ENCODE measurements at places on chromosomes 2 and 18.

GRCh38 chr2:97844311-97844859 is 131.0 kb downstream of the ZAP70 start:
- no peak for DNase-seq

GRCh38 chr18:623761-624620 is 27.2 kb downstream of the CLUL1 start:
- peak; percentile 13 for DNase-seq

DNA sequence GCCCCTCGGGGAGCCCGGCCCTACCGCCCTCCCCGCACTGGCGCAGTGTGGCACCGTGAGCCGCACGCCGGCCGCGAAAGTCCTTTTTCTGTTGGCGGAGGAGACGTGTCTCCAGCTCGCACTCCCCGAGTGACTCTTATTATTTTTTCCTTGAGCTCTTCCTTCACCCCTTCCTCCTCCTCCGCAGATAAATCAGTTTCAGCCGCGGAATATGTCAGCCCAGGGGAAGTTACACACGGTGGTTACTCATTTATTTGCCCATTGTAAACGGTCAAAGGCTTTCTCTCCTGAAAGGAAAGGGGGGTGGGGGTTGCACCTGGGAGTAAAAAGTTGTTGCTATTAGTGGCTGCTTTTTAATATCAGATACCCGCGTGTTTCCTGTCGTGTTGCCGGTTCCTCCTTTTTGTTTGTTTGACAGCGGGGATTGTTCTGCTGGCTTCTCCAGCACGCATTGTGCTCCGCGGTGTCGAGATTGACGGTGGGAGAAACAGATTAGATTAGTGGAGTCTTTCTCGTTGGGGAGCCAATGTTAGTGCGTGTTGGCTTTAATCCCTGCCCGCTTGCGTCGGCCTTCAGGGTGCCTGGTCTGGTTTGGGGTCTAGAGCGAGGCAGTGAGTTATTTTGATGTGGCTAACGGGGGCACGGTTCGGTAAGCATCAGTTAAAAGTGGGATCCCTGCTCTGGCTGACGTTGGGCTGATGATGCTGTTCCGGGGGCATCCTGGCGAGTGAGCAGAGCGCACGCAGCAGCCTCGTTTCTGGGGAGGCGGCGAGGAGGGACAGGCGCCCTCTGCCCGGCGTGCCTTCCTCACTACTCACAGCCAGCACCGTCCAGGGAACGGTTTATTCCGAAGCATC is 1.6 kb downstream of the CRIM1 start:
- DNase-seq, result no peak

DNA sequence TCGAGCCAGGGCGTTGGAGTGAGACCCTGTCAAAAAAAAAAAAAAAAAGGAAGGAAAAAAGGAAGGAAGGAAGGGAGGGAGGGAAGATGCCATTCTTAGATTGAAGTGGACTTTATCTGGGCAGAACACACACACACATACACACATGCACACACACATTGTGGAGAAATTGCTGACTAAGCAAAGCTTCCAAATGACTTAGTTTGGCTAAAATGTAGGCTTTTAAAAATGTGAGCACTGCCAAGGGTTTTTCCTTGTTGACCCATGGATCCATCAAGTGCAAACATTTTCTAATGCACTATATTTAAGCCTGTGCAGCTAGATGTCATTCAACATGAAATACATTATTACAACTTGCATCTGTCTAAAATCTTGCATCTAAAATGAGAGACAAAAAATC is 564 bp upstream of the TTR start:
- no peak for DNase-seq

GRCh38 chr2:222058819-222059445 is 239.9 kb downstream of the PAX3 start:
- no peak for DNase-seq

GRCh38 chr18:56152551-56153310 is 485.7 kb downstream of the TXNL1 start:
- no peak for DNase-seq

DNA sequence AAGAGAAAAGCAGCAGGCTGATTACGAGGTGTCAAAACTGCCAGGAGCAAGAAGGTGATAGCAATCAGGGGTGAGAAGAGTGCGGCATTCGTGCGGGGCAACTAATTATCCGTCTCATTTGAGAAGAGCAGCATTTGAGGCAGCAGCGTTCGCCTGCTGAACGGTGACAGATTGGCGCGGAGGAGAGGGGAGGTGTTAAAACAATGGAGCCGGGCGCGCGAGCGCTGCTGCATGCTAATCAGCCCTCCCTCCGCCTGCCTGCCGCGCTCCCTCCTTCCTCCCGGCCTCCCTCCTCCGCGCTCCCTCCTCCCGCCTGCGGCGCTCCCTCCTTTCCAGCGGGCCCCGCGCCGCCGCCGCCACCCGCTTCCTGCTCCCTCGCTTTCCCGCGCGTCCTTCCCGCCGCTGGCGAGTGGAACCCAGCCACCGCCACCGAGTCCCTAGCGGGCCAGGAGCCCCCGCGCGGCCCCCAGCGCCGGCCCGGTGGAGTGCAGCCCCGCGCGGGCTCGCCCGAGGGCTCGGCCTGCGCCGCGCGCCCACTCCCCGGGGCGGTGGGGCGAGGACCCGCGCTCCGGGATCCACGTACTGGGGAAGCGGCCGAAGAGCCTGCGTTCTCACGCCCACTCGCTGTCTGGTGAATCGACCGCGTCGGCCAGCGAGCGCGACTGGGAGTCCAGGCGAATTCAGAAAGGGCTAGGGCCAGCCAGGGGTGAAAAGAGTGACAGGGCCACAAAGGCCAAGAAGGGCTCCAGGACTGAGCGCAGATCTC is 69.5 kb upstream of the PSMD14 start:
- no peak for DNase-seq

DNA sequence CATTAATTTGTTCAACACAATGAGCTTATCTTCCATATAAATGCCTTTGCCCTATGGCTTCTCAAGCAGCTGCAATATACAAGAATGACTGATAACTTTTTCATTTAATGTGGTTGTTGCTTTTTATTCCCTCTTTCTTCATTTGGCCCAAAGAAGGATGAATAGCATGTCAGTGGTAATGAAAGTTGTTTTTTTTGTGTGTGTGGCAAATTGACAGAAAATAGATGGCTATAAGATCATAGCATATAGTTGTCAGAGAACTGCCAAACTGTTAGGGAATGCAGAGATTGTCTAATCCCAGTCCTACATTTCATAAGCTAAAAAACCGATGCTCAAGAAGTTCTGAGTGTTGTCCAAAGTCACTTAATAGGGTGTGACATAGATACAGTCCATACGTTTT is 244.3 kb downstream of the ACTR3 start:
- DNase-seq, result no peak

DNA sequence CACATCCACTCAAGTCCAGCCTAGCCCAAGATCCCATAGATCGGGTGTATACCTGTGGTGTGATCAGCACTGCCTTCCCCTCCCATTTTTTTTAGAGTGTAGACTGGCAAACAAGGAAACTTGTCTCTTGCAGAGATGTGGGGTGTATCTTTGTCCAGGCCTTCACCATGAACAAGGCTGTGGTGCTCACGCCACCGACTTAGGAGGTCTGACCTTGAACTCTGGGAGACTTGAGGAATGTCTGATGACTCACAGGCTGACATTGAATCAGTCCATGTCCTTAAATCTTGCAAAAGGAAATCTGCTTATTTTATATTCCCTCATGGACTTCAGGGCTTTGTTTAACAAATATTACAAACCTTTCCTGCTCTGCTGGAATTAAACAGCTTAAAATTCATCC is 4.5 kb upstream of the CTIF start:
- no peak for DNase-seq

GRCh38 chr2:177759443-177759842 is 313.1 kb downstream of the PDE11A start:
- DNase-seq, result no peak

- DNase-seq, result no peak
These were observed 143.7 kb upstream of the CTNNA2 start for GRCh38 chr2:79369127-79369526.

GRCh38 chr2:221022554-221022953 is 549.5 kb downstream of the EPHA4 start:
- DNase-seq, result no peak

DNA sequence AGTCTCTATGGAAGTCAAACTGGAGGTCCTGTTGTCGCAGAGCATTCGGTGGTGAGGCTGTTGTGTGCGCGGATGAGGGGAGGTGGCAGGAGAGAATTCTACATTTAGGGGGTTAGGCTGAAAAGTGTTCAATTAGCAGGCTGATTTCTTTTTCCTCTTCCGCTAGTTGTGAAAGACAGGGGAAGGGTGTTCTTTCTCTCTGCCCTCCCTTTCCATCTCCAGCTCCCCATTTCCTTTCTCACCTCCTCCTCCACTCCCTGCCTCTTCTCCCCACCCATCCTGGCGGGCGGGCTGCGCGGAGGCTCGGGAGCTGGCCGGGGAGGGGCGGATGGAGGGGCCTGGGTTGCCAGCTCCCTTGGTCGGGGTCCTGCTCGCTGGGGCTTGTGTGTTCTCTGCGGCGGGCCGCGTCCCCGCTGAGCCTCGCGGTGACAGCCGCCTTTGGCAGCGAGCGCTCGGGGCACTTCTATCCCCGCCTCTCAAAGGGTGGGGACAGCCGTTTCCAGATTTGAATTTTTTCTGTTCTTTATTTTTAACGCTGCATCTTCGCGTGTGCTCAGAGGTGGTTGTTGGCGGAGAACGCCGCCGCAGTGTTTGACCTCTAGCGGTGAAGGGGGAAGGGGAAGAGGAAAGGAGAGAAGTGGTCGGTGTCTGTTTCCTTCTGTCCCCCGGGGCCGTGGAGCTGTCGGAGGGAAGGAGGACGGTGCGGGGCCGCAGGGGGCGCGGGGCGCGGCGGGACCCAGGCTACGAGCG is 3.6 kb downstream of the SOX11 start:
- DNase-seq, result peak; percentile 28

GRCh38 chr2:193808877-193809276 is 1614.1 kb upstream of the TMEFF2 start:
- DNase-seq, result no peak

- peak; percentile 50 for DNase-seq
These were observed 181.3 kb downstream of the CTIF start for GRCh38 chr18:48719974-48720654.

DNA sequence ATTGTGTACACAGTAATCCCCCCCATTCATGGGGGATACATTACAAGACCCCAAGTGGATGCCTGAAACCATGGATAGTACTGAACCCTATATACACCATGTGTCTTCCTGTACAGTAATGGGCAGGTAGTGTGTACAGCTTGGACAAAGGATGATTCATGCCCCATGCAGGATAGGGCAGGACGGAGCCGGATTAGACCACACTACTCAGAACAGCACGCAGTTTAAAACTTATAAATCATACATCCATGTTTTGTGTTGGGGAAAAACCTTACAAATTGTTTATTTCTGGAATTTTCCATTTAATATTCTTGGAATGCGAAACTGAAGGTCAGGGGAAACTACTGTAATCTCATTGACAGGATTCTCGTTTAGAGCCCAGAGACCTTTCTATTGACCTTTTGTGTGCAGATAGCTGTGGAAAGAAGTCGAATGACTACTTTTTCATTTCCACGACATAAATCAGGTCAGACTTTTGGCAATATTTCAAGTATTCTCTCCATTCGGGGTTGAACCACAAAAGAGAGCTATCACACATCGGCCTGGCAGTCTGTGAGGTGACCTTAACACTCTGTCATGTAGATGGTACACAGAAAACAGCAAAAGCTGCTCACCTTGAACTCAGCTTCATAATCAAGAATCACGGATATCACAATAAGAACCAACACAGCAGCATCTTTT is 9.9 kb upstream of the YPEL5 start:
- no peak for DNase-seq

GRCh38 chr2:143476336-143477087 is 347.3 kb downstream of the ARHGAP15 start:
- DNase-seq, result no peak

- no peak for DNase-seq
These were observed 10.0 kb upstream of the ZNF396 start for GRCh38 chr18:35387152-35387571.

DNA sequence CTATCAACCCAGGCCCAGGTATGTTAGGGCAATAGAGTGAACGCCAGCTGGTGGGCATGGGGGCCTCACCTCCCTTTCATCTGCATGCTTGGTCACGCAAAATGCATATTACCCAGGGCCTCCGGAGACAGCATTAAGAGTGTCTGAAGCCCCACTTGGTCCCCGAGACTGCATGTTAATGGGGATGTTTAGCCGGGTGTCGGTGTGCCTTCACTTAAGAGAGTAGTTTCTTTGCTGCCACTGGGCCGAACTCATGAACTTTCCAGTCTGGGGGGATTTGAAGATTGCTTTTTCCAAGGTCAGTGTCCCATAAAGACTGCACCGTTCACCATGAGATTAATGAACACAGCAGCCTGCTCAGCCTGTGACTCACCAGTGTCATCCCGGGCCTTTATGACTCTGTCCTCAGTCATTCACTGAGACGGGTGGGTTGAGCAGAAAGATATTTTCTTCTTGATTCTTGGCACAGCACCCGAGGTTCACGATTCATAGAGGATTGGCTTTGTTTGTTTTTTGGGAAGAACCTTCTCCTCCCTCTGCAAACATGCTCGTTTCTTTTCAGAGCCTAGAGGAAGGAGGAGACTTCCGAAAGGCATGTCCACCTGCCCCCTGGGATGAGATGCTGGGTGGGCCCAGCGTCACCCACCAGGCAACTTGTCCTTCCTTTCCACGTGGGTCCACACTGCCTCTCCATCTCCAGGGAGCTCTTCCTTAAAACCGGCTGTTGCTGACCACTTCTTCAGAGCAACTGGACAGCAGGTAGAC is 199.1 kb downstream of the GLI2 start:
- DNase-seq, result no peak

DNA sequence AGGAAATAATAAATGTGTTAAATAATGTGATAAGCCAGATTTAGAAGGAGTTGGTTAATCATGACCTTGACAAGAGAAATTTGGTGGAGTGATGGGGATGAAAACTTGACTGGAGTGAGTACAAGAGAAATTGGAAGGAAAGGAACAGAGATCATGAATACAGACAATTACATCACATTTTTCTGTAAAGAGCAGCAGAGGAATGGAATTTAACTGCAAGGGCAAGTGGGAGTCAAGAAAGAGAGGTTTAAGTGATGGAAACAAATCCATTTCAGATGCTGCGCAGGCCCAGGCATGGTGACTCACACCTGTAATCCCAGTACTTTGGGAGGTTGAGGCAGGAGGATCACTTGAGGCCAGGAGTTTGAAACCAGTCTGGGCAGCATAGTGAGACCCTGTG is 46.7 kb downstream of the ICA1L start:
- no peak for DNase-seq

GRCh38 chr2:191100216-191100615 is 50.6 kb downstream of the STAT4 start:
- no peak for DNase-seq

DNA sequence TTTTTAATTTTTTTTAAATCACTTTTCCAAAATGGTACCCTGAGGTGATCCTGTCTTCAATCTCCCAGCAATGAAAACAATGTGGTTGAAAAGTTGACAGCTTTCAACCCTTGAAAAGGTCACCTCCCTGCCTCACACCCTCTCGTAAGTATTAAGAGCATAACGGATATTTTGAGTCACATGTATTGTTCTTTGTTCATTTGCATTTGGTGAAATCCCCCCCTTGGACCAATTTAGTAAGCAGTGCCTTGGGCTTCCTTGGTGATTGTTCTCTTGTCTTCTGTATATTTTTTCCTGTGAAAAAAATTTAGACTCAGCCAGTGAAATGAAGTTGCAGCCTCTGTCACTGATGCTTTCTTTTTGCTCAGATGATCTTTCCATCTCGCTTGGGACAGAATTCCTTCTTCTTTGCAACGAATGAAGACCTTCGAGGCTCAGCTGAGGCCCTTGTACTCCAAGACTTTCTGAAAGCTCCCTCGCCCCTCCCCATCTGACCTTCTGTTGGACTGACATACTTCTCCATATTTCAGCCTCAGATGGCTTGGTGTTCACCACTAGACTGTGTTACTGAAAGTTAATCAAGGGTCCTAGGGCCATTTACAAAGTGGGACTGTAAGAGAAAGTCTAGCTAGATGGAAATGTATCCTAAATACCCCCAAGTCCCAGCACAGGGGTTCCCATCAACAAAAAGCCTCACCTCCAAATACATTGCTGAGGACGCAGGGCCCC is 158.4 kb downstream of the BCL2 start:
- DNase-seq, result no peak
